Activated CD4-positive, CD25-positive, alpha-beta regulatory T cell (primary cell): ENCODE measurements at places on chromosomes 13 and 19.
A peak's percentile ranks its signal among the peaks of the same experiment; 100 is the strongest.

DNA sequence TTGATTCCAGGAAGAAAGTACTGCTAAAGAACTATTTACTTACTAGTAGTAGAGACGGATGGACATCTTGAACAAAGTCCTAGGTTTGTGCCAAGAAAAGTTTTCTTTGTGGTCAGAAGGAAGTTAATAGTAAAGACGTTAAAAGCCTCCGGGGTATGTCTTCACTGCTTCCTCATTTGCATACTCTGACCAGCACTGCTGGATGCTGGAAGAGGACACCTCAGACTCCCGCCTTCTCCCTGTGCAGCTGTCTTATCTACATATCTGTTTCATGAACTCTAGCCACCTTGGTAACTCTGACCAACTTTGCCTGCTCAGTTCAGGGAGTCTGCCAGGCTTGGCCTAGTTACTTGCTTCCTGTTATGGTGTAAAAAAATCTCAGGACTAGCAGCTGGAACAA lies 1109.1 kb upstream of the MIR17HG start:
- DNase-seq, result no peak

DNA sequence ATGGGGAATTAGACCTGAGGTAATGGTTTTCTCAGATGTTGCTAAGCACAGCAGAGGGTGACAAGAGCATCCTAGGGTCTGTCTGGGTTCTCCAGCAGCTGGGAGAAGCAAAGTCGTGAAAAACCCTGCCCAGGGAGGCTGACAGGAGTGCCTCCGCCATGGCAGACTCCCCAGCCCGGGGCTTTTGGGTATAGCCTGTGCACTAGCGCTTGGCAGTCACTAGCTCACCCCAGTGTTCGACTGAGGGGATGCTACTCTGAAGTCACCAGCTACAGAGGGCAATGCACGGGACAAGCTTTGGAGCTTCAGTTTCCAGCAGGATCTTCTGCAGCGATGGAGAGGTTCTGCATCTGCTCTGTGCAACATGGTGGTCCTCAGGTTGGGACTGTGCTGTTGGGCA lies 87.5 kb downstream of the ING1 start:
- no peak for DNase-seq

DNA sequence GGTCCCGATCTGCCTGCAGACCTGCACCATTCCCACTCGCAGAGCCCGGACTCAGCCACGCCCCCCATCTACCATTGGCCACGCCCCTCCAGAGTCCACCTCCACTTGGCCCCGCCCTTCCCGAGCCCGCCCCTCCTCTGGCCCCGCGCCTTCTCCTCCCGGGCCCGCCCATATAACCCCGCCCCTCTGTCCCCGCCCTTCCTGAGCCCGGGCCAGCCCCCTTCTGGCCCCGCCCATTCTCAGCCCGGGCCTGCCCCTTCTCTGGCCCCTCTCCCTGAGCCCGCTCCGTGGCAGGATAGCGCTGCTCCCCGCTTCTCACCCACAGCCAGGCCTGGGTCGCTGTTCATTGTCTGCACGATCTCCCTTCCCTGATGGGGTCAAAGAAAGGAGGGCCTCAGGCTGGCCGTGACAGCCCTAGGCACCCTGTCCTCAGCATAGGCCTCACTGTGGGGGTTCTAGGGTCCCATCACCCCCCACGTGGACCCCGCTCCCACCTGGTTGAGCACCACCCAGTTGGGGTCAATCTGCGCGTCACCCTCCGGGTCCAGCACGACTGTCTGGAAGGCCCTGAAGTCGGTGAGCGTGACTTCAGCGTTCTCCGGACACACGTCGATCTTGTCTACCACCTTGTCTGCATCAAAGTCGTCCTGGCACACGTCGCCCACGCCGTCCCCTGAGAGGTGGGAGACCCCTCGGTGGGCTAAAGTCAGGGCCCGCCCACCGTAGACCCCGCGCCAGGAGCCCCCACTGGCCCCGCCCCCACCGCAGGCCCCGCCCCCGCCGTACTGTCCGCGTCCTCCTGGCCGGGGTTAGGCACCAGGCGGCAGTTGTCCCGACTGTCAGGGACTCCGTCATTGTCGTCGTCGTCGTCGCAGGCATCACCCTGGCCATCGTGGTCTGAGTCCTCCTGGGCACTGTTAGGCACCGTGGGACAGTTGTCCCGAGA lies 5.7 kb downstream of the COMP start:
- peak; percentile 40 for DNase-seq

- peak; percentile 58 for DNase-seq
Measured at GRCh38 chr19:4115050-4115817, 8.7 kb downstream of the MAP2K2 start.

DNA sequence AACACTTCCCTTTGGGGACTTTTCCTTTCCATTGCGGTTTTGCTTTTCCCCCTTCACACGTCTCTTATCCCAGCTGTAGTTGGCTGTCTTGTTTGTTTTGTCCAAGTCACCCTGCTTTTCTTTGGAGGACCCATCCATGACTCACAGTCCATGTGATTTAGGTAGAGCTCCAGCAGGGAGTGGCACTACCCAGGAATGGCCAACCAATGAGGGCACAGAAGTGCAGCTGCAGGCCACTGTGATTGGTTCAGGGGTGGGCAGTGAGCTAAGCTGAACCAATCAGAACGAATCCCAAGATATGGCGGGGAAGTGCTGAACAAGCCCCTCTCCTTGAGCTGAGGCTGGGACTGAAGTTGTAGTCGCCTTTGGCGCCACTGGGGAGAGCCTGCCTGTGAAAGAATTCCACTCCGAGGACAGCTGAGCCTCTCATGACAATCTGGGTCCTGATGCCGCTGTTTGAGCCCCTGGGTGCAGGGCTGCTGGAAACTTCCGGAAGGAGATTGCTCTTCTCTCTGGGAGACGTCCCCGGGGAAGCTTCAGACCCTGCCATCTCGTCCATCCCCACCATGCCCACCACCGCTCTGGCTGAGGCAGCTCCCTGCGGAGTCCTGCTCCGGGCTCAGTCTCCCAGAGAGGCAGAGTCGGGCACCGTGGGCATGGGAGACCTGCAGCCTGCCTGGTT lies 62.9 kb upstream of the URI1 start:
- DNase-seq, result no peak

GRCh38 chr13:87235621-87236020 lies 435.6 kb upstream of the SLITRK5 start:
- DNase-seq, result no peak

DNA sequence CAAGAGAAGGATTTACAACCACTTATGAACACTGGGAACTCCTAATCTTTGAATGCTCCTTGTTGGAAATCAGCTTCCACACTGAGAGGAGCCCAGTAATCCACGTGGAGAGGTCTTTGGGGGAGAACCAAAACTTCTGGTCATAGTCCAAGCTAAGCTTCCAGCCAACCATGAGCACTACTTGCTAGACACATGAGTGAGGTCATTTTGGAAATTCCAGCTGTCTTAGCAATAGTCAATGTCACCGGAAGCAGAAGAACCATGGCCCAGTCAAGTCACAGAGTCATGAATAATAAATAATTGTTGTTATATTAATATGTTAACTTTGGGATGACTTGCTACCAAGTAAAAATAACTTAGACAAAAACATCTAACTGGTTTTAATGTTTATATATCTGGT lies 324.9 kb upstream of the SGCG start:
- no peak for DNase-seq

DNA sequence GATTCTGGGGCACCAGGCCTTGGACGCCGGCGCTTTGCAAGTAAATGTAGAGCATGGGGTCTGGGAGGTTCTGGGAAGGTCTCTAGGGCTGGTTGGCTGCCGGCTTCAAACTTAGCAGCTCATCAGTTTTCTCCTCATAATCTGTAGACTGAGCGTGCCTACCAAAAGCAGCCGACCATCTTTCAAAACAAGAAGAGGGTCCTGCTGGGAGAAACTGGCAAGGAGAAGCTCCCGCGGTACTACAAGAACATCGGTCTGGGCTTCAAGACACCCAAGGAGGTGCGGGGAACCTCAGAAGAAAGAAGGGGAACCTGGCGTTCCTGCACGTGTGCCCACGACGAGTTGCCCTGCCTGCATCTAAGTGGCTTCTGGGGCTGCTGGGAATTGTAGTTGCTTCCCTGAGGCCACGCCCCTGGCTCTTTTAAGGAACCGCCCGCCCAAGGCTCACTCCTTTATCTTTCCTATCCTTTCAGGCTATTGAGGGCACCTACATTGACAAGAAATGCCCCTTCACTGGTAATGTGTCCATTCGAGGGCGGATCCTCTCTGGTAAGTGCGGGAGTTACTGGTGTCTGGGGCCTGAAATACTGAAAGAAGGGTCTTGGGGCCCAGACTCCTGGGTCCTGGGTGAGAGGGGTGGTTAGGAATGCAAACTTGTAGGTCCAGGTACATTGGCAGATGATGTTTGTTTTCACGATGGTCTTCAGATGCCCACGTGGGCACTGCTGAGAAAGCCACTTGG lies 984 bp downstream of the RPS11 start:
- DNase-seq, result peak; percentile 55

DNA sequence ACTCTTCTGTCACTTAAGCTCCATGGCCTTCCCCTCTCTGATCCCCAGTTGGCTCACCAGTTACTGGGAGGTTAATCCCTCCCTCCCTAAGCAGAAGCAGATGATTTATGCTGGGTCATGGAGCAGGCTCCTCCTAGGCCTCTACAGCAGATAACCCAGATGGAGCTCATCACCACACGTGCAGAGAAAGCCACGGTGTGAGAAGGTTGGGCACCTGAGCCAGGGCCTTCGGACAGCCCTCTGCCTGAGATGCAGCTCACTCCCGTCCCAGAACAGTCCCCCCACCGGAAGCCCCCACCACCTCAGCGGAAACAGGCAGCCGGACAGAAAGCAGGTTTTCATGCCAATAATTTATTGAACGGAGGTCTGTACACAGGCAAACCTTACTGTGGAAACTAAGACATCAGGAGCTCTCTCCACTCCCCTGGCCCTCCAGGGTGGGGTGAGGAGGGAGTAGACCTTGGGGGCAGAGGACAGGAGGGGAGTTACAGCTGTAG lies 9.8 kb downstream of the ZNF526 start:
- DNase-seq, result no peak

DNA sequence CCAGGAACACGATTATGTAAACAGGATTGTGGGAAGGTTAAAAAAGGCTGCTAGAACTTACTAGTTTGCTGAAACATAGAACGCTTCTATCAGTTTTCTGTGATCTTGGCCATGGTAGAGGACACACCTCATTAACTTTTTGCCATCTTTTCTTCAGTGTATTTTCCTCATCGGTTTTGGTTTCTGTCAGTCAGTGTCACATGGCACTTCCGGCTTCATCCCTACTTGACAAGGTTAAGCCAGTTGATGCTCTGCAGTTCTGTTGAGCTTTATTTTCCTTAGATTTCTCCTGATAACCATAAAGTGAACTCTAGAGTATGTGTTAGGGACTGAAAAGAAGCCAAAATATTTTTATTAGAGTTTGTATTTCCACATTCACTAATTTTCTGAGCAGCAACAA lies 147.5 kb downstream of the NDFIP2 start:
- no peak for DNase-seq

DNA sequence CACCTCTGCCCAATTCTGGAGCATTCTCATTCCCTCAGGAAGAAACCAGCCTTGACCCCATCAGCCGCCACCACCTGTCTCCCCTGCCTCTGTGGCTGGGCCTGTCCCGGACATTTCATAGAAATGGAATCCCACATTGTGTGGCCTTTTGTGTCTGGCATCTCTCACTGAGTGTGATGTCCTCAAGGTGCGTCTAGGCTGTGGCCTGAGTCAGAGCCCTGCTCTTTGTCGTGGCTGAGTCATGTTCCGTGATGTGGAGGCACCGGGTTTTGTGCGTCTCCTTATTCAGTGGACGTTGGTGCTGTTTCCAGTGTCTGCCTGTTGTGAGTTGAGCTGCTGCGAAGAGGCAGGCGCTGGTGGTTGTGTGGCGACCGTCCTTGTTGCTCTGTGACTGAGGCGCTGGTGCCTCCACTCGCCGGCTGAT lies 3.5 kb downstream of the FZR1 start:
- no peak for DNase-seq

DNA sequence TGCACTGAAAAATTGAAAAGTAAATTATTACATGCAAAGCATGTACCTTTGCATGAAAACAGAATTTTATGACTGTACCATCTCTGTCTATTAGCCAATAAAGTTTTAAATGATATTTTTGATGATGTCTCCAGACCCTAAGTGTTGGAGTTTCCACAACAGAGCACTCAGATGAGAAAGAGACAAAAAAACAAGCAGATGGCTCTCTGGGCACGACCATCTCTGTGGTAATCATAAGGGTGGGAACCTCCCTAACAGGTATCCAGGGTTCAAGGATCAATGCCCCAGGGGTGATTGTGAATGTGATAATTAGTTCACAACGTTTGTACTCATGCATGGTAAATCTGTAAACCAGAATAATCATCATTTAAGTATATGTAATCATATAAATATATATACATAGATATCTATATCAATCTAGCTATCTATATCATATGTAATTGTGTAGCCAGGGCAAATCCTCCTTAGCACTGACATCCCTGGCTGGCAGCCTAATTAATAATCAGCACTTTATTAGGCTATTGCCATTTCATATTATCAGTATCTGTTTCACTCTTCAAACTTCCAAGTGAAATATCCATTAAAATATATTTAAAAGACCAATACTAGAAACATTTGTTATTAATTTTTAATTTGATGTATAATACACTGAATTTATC lies 41.2 kb upstream of the FAM124A start:
- no peak for DNase-seq

DNA sequence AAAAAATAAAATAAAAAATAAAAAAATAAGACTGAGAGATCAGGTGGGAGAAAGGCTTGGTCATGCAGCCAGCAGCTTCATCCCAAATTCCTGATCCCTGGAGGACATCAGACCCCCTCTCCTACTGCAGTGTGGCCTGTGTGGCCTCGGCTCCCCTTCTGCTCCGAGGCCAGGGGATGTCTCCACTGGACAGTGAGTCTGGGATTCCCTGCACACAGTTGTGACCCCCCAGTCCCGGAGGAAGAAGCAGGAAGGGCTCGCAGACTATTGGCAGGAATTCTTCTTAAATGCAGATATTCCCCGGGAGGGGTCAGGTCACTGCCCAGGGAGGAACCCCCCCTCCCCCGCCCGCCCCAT lies 41.9 kb downstream of the ZNF627 start:
- no peak for DNase-seq

GRCh38 chr13:31591642-31592233 lies 147.6 kb upstream of the RXFP2 start:
- DNase-seq, result no peak

DNA sequence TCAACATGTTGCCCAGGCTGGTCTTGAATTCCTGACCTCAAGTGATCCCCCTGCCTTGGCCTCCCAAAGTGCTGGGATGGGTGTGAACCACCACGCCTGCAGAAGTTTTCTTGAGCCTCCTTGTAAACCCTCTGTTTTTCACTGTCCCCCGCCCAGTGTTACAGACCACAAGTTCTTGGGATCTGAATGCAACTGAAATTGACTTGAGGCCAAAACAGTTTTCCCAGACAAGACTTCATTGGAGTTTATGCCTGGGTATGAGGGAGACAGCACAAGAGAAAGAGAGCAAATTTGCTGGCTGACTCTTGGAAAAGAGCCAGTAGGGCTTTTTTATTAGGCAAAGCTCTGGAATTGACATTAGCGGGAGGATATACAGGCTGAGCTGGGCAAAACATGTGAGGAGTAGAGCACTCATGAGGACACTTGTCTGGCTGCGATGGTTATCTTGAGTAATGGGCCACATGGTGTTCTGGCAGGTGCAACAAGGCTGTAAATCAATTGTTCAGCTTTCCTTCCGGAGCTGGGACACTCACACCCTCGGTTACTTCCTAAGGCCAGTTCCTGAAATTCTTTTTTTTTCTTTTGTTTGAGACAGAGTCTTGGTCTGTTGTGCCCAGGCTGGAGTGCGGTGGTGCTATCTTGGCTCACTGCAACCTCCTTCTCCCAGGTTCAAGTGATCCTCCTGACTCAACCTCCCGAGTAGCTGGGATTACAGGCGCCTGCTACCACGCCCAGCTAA lies 12.7 kb upstream of the HNRNPL start:
- DNase-seq, result no peak

- no peak for DNase-seq
Measured at GRCh38 chr13:46509981-46510380, 43.0 kb upstream of the LRCH1 start.

- no peak for DNase-seq
Measured at GRCh38 chr19:10544753-10545251, 1.1 kb downstream of the ATG4D start.
